IMR-90 (cell line): ENCODE measurements at places on chromosomes 2 and 18. TPM values are rescaled to one million over a fixed set of nuclear protein-coding genes. Genes with fewer than 3 reads are reported as not detected.

GRCh38 chr2:133431289-133431688 lies 137.0 kb downstream of the NCKAP5 start:
- peak; percentile 55 for DNase-seq

DNA sequence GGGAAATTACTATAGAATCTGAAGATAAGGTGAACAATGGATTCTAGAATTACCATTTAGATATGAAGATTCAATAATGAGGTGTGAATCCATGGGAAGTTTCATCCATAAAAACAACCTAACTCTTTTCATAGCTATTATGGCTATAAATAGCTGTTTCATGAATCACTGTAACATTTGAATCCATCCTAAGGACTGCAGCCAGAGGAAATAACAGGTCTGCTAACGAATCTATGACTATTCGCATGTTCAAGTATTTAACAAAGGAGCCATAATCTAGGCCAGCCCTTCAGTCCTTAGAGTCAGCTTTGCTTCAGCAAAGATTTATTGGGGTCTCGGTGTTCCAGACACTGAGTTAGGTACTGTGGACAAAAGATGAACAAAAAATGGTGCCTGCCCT lies 87.1 kb downstream of the MYOM1 start:
- DNase-seq, result no peak

SLC30A3 gene
- polyA plus RNA-seq, result 0.15 and 0.17 TPM in 2 replicates

BMP10 gene
- not detected in 2 replicates for polyA plus RNA-seq
